ENCODE measurements at places on chromosomes 1 and 21.

GRCh38 chr21:26126168-26126553 lies 44.4 kb downstream of the APP start:
- DNase-seq = no peak
- H3K27ac ChIP-seq = no peak overlapping the region
- no peak overlapping the region for H3K4me3 ChIP-seq
- no peaks in the 10 kb centered on the region for H3K27me3 ChIP-seq
- no peaks in the 10 kb centered on the region for H3K36me3 ChIP-seq
- H3K4me1 ChIP-seq = peaks cover 25% of the 10 kb centered on the region

DNA sequence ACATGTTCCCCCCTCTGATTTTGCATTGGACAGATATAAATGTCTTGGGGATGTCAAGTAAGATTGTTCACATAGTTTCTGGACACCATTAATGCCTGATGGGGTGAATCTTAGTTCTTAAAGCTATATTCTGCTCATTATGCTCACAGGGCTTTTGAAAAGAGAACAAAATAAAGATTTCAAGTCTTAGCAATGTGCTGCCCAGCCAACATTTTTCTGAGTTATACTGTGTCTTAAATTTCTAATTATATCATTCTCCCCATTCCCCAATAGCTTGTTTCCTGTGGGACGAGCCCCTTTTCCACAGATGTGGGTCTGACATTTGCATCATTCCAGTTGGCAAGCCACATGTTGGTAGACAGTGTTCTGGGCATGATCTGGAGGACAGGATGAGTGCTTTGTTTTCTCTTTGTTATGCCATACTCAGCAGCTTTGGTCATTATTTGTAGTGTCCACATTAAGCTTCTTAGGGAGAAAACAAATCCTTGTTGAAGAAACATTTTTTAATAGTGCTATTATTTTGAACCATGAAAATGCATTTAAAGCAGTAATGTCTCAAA lies 32.8 kb downstream of the MTARC1 start:
- peak; percentile 52 for DNase-seq
- no peaks in the 10 kb centered on the region for H3K27me3 ChIP-seq
- H3K4me1 ChIP-seq = peaks cover 10% of the 10 kb centered on the region
- H3K27ac ChIP-seq = no peak overlapping the region
- H3K36me3 ChIP-seq = no peaks in the 10 kb centered on the region

- H3K4me3 ChIP-seq = no peak overlapping the region
- H3K27ac ChIP-seq = peak overlapping the region; percentile 23
- H3K27me3 ChIP-seq = no peaks in the 10 kb centered on the region
- peaks cover 32% of the 10 kb centered on the region for H3K4me1 ChIP-seq
- peak; percentile 30 for DNase-seq
Measured at GRCh38 chr1:164723296-164723798, 164.4 kb downstream of the PBX1 start.

- peaks cover 15% of the 10 kb centered on the region for H3K4me1 ChIP-seq
- no peak overlapping the region for H3K27ac ChIP-seq
- H3K4me3 ChIP-seq = no peak overlapping the region
- peaks cover 10% of the 10 kb centered on the region for H3K36me3 ChIP-seq
Measured at GRCh38 chr1:201134405-201134804, 7.4 kb upstream of the ASCL5 start.

- DNase-seq = peak; percentile 92
- H3K4me3 ChIP-seq = peak within 1 kb of the TSS; percentile 56
- peaks cover 11% of the 10 kb centered on the region for H3K4me1 ChIP-seq
- H3K27me3 ChIP-seq = peaks cover 40% of the 10 kb centered on the region
- H3K27ac ChIP-seq = peak within 1 kb of the TSS; percentile 91
Measured at GRCh38 chr1:233613252-233614172, at the start of gene KCNK1. Gene KCNK1, plus strand, starts transcription at chr1:233614106. Its CDS starts 66 bp downstream, at chr1:233614172.

GRCh38 chr1:7596126-7596965 lies 174.8 kb upstream of the VAMP3 start:
- no peak overlapping the region for H3K4me3 ChIP-seq
- H3K27ac ChIP-seq = no peak overlapping the region
- no peak for DNase-seq
- H3K27me3 ChIP-seq = no peaks in the 10 kb centered on the region

DNA sequence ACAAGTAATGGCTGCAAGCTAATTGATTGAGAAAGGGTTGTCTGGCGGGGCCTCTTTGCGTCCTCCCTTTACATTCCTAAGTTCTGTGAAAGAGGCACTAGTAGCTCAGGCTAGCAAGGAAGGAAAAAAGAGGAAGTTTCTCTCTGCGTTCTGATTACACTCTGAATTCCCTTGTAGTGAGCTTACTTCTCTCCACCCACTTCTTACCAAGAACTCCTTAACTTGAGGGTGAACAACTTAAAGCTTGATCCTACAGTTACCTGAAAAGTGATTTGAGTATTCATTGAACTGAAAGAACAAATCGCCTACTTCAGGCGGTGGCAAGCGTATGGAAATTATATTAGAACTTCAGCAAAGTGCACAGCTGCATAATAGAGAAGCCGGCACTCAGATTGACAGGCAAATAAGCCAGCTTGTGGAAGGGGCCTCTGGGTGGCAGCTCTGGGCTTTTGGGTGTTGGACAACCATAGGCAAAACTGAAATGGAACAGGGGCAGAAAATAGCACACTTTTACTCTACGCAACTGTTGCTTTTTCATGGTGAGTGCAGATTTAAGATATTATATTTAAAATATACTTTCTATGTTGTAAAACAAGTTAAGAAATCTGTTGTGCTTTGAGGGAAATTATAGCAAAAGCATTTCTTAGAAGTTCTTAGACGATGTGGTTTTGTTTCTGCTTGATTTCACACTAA lies 464.5 kb downstream of the USP25 start:
- H3K4me1 ChIP-seq = no peaks in the 10 kb centered on the region
- peak overlapping the region; percentile 33 for H3K4me3 ChIP-seq
- H3K27ac ChIP-seq = peak overlapping the region; percentile 80
- DNase-seq = peak; percentile 31
- H3K27me3 ChIP-seq = no peaks in the 10 kb centered on the region

DNA sequence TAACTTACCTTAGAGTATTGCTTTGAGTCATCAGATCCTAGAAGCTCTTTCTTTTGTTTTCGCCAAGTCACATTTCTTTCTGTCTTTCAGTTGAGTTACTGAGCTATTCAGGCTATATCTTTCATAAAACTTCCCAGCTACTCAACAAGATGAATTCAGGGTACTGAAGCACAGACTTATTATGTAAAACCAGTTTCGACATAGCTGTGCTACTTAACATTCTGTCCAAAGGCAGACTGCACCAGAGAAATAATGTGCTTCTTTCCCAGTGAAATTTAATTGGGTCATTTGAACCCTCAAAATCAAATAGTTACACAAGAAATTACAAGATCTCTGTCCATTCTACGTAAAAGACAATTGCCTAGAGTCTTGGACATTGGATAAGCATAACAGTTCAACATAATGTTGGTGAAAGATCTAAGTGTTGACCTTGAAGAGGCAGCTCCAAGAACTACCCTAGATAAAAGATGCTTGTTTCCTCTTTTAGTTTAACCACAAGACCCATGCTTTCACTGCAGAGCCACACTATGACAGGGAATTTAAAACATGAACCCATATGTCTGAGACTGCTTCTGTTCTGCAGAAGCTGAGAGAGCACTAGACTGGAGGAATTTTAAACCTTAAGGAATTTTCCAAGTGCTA lies 163.2 kb downstream of the LRRC40 start:
- H3K27ac ChIP-seq = no peak overlapping the region
- DNase-seq = no peak
- no peaks in the 10 kb centered on the region for H3K27me3 ChIP-seq

- H3K4me3 ChIP-seq = no peak overlapping the region
- H3K27me3 ChIP-seq = peaks cover 16% of the 10 kb centered on the region
- H3K36me3 ChIP-seq = no peaks in the 10 kb centered on the region
- no peak overlapping the region for H3K27ac ChIP-seq
- no peak for DNase-seq
- peaks cover 37% of the 10 kb centered on the region for H3K4me1 ChIP-seq
Measured at GRCh38 chr1:23571465-23571864, 12.2 kb upstream of the ID3 start.
